ENCODE measurements at places on chromosomes 4 and X.

- no peak for DNase-seq
These were observed 41.2 kb upstream of the RASGEF1B start for GRCh38 chr4:81512757-81513501.

DNA sequence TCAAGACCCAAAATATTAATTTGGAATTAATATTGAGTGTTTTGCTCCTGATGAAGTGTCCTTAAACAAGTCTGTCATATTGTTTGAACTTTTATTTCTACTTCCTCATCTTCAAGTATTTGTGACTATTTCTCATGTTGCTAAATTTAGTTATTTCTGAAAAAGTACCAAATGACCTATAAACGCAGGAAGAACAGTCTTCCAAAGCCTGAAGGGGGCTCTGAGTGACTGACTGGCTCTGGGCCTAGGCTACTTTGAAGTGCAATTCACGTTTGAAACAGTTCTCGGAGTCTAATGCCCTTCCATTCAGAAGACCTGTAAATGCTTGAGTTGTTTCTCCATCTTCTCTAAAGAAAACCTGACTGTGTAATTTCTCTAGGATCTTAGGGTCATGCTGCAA is 26.5 kb downstream of the GALNT7 start:
- DNase-seq, result no peak

GRCh38 chr4:78613522-78614321 is 62.2 kb downstream of the ANXA3 start:
- DNase-seq, result no peak

DNA sequence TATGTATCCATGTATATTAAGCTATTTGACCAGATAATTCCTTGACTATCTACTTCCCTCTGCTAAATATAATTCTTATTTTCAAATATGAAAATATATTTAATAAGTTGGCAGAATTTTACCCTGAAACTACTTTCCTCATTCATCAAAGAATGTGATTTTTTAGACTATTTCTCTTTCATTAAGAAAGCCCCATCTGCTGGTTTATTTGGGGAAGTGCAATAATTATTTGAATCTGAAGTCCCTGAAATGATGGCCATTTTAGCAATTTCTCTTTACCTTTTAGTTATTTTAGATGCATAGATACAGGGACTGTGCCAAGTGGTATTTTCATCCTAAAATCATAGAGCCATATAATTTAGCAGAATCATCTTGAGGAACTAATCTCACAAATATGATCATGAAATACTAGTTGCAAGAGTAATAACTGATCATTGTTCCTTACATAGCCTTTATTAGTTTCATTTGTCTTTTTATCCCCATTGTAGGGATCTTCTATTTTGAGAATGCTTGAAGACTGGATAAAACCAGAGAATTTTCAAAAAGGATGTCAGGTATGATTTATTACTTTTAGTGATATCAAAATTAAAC is 39.0 kb downstream of the ENPEP start:
- no peak for DNase-seq

DNA sequence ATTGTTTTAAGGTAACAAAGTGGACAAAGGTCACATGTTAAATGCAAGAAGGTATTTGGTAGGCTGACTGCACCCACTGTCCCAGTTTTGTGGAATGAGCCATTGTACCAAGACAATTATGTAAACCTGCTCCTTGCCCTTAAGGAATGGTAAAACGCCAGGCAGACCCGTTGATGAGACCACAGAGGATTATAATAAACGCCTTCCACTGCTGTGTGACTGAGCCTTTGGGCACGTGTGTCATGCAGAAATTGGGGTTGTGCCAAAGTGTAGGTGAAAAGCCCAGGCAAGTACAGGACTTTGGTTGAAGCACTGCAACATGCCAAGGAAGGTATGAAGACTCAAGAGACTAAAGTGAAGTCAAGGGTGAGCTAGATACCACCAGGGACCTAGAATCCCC is 59.7 kb downstream of the LRRC66 start:
- DNase-seq, result no peak

GRCh38 chrX:72042852-72043248 is 88.9 kb downstream of the RTL5 start:
- DNase-seq, result no peak

DNA sequence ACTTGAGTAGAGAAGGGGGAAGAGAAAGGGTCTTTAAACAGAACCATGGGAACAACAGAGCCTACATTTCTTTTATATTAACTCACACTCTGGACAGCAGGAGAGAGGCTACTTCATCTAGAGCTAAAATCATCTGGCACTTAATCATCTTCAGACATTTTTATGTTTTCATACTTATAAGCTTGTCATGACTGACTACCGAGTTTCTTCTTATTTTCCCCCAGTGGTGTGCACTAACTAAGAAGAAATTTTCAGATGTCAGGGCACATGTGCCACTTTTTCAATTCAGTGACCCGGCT is 11.8 kb upstream of the RTL5 start:
- no peak for DNase-seq

DNA sequence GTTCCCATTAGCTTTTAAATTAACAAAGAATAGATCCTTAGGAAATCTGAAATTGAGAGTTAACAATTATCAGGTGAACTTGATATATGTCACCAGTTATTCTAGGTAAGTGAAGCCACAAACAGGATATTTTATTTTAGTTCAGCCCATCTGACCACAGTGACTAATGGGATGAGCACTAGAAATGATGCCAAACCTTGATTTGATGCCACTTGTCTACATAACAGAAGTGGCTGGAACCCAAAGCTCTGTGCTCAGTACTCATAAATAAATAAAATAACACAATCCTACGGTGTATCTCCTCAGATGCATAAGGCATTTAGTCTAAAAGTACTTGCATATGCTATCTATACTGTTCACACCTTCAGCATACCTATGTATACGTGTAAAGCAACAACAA is 12.2 kb downstream of the SLITRK4 start:
- no peak for DNase-seq

DNA sequence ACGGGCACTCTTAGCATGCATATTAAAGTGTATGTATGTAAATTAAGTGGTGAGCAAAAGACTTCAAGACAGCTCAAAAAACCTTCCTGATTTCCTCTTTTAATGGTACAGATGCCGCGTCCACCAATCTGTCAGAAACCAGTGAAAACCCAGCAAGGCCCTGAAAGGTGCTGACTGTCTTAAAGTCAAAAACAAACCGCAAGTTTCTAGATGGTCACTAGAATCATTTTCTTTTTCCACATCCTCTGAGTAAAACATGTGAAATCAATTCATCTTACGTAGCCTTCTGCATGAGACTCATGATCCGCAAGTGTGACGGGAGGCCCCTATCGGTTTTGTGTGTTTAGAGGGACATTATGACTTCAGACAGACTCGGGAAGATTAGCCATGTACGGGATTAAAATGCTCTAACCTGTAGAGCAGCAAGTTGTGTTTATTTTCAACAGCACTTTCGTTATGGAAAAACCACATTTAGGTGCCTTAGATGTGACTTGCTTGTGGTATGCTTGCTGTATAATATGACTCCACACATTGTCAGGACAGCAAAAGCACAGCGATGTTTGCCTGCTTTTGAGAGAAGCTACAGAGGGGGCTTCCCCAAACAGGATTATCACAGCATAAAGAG is 88.2 kb upstream of the STS start:
- DNase-seq, result no peak

- no peak for DNase-seq
These were observed 89.8 kb downstream of the PDGFRA start for GRCh38 chr4:54318904-54319303.

- DNase-seq, result no peak
These were observed 161.1 kb upstream of the NDST4 start for GRCh38 chr4:115274545-115274944.

GRCh38 chr4:38113132-38113531 is 152.9 kb downstream of the PTTG2 start:
- DNase-seq, result no peak

GRCh38 chr4:18110099-18110498 is 88.5 kb upstream of the LCORL start:
- DNase-seq, result no peak

DNA sequence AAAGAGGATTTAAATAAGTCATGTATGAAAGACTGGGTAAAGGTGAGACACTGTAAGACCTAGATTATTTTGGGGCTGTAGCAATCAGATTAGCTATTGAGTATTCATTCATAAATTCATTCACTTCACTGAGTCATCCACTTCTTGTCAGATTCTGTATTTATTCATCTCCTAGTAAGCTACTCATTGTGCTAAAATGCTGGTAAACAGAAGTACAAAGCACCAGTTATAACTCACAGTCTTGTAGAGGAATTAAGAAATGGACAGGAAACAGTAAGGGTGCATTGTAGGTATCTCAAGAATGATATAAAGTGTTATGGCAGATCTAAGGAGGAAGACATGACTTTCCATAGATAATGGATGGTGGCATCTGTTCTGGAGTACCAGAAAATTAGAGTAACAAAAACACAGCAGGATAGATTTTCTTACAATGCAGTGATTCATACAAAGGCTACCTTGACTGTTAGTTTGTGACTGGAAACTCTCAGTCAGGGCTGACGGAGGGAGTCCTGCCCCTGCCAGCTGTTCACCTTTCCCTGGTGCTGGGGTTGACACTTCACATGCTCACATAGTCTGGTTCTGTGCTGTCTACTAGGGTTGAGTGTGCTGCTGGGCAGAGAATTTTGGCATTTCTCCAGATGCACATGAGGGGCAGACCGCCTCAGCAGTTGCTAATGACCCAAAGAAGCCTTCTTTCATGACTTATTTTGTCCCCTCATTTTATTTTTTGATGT is 26.5 kb upstream of the HAND2 start:
- DNase-seq, result no peak

- no peak for DNase-seq
These were observed 122.9 kb downstream of the PDLIM5 start for GRCh38 chr4:94574616-94575015.

DNA sequence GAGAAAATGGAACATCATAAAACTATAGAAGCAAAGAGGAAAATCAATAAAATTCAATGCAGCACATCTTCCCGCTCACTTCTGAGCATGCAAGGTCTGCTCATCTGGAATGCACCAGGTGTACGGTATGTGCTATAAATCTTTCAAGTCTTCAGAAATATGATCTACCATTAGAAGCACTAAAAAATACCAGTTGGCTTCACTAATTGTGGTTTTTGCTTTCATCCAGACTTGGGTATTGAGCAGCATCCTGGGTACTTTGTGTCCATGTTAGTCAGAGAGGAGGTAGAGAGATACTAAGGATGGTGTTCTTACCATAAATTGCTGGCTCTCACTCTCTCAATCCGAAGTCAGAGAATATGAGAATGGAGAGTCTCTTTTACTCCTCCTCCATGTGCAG is 477.1 kb downstream of the PPARGC1A start:
- no peak for DNase-seq

DNA sequence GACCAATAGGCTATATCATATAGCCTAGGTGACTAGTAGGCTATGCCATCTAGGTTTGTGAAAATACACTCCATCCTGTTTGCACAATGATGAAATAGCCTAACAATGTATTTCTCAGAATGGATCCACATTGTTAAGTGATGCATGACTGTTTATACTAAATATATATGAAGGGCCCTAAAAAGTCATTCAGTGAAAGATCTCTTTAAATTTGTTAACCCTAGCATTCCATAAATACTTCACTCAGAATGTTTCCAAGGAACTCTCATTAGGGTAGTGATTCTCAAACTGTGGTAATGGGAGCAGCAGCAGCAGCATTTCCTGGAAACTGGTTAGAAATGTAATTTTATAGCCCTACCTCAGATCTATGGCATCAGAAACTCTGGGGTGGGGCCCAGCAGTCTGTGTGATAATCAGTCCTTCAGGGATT is 74.9 kb downstream of the PRRG1 start:
- DNase-seq, result no peak

DNA sequence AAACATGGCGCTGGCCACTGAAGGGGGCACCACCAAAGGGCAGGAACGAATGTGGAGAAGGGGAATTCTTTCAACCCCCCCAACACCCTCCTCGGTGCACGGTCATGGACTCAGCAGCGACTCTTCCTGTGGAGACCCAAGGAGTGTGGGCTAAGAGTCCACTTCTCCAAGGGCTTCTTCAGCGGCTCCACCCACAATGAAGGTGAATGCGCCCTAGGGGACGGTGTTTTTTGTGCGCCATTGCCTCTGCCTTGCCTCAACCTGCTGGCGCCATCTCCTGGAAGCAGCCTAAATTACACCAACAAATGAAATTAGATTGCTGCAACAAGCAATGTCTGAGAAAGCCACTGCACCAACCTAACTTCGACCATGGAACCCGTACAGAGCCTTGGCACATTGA is 169.2 kb upstream of the MAGEB18 start:
- DNase-seq, result no peak

GRCh38 chr4:81688085-81688484 is 216.4 kb upstream of the RASGEF1B start:
- no peak for DNase-seq

DNA sequence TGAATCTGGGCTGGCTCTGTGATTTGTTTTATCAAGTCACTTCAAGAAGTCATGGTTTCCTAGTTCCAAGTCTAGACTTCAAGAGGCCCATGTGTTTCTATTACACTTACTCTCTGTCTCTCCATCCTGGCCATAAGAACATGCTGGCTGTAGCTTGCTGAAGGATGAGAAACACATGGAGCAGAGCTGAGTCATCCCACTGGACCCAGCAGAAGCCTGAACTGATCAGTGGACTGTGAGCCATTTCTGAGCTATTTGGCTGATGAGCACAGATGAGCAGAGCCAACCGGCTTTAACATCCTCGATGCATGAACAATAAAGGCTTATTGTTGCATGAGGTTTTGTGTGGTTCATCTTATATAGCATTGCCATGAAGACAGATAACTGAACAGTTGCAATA is 290.6 kb upstream of the BOD1L1 start:
- DNase-seq, result no peak

GRCh38 chr4:85669204-85669603 is 194.3 kb downstream of the ARHGAP24 start:
- DNase-seq, result no peak

- no peak for DNase-seq
These were observed 12.7 kb upstream of the GTPBP6 start for GRCh38 chrX:331151-331824.

- no peak for DNase-seq
These were observed 794.8 kb upstream of the LCORL start for GRCh38 chr4:18816228-18816895.

DNA sequence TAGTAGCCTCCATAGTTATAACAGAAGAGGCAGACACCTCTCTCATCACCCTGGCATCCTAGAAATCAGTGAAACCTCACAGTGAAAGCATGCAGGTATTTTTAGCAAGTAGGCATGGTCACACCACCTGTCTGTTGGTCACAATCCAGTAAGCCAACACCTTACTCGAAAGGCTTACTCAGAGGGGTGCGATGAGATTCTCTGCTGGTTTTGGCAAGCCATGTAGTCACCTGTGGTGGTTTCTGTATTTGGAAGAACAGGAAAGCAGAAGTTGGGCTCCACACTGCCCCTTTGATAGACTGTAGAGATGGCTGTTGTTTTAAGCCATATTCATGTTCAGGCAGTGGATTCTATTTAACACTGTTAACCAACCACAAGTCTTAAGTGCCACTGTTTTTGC is 134.7 kb downstream of the DCLK2 start:
- DNase-seq, result no peak

Data from NCI-H510A (cell line).